Stimulated activated CD4-positive, alpha-beta T cell treated with anti-CD3 and anti-CD28 coated beads, Interleukin-1b, Interleukin-23, amount 100 ng/mL, for 4 hours (primary cell): ENCODE measurements at places on chromosomes 7 and 10.

- no peak for DNase-seq
Measured at GRCh38 chr7:137603043-137603442, 243.7 kb downstream of the DGKI start.

DNA sequence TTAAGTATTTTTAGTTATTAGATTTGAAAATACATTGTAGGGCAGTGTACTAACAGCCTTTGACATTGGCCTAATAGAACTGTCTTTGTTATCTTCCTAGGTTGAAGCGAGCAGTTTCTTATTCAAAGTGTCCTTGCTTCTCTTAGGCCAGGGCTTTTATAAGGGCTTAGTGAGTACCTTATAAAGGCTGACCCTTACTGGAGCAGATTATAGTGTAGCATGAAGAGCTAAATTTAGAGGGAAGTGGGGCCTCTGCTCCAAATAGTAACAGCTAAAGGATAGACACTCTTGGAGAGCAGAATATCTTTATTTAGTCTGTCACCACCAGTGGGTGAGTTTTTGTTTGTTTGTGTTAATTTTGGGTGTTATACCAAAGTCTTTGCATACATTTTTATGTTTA is 15.9 kb downstream of the BZW2 start:
- no peak for DNase-seq

DNA sequence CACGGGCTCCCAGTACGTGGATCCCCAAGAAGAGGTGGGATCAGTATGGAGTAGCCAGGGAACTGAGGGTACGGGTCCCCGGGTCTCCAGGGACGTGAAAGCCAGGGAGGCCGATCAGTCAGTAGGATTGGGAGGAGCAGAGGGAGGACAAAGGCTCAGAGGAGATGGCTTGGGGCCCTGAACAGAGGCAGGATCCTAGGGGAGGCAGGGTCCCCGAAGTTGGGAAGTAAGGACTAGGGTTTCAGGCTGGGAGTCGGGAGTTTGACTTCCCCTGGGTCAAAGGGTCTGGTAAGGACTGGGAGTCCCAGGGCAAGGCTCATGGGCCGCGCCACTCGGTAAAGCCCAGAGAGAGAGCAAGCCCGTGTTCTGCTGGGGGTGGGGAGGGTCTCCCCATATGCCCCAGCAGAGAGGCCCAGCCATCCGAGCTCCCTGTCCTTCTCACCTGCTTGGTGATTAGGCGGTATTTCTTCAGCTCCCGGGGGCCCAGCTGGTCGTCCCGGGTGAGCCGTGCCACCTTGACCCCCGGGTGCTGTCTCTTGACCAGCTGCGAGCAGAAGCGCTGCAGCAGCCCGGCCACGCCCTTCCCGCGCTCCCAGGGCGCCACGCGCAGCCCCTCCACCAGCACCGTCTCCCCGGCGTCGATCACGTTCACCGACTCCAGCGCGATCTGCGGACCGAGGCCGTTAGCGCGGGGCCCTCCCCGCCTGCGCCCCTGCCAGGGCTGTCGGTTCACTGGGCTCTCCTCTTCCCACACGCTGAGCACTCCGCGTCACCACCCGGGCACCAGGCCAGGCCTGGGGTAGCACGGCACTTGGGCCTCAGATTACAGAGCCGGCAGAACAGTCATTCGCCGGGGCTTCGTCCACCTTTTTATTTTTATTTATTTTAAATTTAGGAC is 7.0 kb downstream of the NAT16 start:
- DNase-seq = no peak

DNA sequence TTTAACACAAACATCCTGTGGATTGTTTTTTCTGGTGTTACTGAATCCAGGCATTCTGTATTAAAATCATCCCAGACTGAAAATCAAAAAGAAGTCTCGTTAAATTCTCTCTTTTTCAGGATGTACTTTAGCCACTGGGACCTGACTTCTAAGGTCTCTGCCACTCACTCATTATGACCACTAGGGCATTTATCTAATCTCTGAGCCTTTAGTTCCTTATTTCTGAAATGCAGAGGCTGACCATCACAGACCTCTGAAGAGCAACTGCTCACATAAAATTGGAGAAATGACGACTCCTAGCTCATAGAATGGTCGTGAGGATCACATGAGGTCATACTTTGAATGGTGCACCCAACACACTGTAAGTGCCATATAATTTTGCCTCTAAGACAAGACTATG is 63.2 kb downstream of the KCNMA1 start:
- DNase-seq = no peak

GRCh38 chr7:153640586-153640985 is 411.6 kb upstream of the DPP6 start:
- DNase-seq = no peak

GRCh38 chr10:983971-984655 is 4.1 kb upstream of the GTPBP4 start:
- DNase-seq = no peak

DNA sequence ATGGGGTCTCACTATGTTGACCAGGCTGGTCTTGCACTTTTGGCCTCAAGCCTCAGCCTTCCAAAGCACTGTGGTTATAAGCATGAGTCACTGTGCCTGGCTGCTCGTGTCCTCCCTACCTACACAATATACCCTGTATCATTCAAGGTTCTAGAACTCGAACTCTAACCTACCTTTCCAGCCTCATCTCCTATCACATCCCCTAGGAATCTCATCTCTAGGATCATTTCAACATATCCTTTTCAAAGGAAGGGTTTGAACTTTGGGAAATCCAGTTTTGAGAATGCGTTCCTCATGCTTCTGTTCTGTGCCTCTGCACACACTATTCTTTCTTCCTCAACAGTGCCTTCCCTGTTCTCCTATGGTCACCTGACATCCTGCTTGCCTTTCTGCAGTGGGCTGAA is 87.8 kb upstream of the RHEB start:
- DNase-seq = no peak
